KG1 (cell line): ENCODE measurements at places on chromosomes 11 and 22.

DNA sequence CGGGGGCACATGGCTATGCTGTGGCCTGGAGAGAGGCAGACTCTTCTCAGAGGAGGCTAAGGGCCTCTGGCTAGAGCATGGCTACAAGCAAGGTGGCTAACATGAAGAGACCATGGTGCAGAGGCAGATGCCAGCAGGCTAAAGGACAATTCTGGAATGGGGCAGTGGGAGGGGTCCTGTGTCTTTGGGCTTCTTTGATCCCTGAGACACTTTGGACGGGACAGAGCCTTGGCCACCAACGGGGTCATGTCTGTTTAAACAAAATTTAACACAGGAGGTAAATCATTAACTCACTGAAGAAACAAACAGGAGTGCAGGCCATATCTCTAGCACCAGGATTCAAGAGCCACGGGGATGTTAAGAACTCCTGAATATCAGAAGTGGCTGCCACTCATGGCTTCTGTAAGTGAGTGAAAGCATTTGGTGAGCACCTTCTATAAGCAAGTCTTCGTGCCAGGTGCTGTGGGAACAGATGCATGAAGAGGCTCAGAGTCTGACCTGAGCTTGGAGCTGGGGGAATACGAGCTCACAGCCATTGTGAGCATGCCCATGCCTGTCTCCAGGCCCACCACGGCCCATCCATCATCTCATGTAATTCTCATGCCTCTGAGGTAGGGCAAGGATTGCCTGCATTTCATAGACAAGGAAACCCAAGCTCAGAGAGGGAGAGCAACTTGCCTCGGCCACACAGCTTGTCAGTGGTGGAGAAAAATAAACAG lies 18.3 kb upstream of the ZNRF3 start:
- no peak for DNase-seq

DNA sequence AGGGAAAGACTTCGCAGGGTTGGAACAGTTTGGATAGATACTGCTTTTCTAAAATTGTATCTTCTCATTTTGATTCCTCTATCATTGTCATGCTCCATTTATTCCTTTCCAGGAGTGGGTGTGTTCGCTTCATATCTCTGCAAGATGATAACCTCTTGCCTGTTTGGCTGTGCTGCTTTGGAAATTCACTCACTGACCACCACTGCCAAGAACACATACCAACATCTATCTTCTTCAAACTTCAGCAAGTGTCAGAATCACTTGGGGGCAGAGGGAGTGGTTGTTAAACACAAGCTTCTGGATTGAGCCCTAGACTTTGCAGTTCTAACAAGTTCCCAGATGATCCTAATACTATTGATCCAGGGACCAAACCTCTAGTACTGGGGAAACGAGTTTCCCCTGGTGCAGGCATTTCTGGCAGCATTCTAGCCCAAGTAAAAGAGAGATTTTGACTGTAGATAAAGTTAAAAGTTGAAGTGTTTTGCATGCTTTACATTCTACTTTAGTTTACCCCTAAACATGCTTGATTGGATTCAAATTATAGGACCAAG lies 11.5 kb upstream of the DKK3 start:
- DNase-seq: no peak

- no peak for DNase-seq
These were observed 1109.1 kb downstream of the JRKL start for GRCh38 chr11:97498891-97499290.

- no peak for DNase-seq
These were observed 169.4 kb downstream of the TBC1D22A start for GRCh38 chr22:46931881-46932280.

DNA sequence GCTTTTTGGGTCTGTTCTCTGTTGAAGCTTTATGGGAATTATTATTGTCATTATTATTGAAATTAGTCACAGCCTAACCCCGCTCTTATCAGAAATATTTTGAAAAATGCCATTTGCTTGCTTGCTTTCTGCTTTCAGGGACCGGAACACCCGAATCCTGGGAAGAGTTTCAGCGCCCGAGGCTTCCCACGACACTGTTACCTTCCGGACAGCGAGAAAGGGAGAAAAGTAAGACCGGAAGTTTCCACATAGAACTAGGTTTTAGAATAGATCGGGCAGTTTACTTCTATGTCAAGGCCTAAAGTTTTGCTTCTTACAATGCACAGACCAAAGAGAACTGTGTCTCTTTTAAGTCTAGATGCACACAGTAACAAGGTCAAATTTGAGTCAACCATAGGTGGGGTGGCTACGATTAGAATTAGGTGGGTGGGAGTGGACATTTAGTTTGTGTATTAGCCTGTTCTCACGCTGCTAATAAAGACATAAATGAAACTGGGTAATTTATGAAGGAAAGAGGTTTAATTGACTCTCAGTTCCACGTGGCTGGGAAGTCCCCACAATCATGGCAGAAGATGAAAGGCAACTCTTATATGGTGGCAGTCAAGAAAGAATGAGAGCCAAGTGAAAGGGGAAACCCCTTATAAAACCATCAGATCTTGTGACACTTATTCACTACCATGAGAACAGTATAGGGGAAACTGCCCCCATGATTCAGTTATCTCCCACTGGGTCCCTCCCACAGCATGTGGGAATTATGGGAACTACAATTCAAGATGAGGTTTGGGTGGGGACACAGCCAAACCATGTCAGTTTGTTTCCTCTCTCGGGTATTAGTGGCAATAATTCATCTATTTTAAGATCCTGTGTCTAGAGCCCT lies 12.9 kb downstream of the MPEG1 start:
- no peak for DNase-seq

GRCh38 chr11:113134626-113135025 lies 173.4 kb downstream of the NCAM1 start:
- DNase-seq: no peak

- DNase-seq: no peak
These were observed 66.6 kb downstream of the ENDOD1 start for GRCh38 chr11:95156133-95156721.

DNA sequence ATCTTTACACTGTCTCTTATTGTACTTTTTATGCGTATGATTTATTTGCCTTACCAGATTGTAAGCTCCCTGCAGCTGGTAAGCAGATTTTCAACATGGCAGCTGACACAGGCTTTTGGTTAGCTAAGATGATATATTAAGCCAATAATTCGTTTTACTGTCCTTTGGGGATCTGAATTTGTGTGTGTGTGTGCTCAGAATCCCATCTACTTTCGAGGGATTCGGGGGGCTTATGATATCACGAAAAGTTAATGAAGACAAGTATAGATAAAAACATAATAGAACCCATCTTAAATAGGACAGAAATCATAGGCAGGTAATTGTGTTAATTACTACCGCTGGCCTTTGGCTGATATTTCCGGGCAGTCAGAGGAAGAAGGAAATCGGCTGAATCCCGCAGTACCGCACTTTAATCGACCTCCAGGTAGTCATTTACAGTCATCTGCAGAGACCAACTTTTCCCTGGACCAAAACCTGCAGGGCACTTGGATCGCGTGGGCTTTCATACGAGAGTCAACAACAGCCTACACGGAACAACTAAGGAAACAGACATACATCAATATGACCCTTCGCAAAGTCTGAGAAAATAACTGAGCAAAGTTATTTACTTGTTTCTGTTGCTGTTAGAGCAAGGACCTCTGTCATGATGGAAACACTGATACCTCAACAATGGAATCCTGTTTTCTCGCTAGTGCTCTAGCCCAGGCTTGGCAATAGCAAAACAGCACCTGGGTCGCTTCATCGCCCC lies 802 bp downstream of the KBTBD3 start:
- DNase-seq: peak; percentile 78

DNA sequence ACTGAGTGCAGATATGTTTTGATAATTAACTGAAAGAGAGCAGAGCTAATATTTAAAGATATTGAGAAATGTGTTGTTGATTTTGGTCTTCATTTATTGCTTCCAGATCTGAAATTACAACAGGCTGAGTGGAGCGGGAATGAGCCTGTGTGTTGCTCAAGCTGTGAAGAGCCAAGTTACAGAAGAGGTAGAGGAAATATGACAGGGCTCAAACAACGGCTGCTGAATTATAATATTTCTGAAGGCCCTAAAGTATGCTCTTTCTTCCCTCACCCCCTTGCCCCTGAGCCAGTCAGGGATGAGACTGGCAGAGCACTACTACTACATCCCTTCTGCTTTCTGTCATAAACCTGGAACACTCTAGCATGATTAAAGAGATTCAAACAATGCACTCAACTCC lies 115.6 kb downstream of the FANCF start:
- no peak for DNase-seq

DNA sequence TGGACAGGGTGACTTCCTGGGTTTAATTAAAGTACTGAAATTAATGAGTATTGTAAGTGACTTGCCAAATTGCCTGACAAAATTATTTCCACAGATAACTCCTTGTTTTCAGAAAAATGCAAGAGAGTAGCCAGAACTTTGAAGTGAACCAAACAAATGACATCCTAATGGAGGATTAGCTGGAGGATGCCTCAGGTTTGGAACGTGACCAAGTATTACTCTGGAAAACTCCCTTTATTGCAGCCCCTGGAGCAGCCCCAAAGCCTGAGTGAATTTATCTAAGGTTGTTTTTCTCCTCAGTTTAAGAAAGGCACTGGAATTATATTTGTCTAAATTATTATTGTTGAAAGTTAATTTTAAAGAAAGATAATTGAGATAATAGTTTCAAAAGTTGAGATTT lies 343.6 kb upstream of the MTNR1B start:
- DNase-seq: no peak

DNA sequence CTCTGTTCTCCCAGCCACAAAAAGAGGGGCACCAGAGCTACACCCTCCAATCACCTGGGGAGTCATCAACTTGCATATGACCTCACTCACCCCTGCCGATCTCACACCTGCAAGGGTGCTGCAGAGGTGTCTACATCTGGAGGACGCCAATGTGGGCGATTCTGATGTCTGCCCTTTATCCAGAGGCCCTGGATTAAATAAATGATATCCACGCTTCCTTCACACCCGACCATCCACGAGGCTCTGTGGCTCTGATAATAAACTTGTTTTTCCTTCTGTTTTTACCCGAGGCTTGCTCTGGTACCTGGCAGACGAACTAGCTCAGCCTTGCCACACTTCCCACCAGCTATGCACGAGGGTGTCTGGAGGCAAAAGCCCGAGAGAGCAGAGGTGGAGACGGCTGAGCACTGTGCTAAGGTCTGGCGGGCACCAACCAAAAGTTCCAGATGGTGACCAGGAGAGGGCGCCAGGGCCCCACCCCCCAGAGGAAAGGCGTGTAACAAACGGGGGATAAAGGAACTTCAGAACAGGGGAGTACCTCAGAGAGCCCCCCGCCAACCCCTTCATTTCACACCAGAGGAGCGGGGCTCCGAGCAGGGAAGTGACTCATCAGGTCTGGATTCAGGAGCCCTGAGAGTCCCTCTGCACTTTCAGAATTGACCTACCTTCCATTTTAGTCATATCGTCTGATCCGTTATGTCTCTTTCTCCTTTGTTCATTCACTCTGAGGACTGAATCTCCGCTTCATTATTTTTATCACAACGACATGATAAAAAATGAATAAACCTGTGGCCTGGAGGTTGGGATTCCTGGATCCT lies 13.5 kb downstream of the SCN3B start:
- DNase-seq: peak; percentile 20

- DNase-seq: no peak
These were observed 103.7 kb downstream of the VPREB1 start for GRCh38 chr22:22348127-22348814.
